CD4-positive, alpha-beta T cell treated with Interleukin-4 for 4 hours (primary cell): ENCODE measurements at places on chromosomes 1 and 21.

DNA sequence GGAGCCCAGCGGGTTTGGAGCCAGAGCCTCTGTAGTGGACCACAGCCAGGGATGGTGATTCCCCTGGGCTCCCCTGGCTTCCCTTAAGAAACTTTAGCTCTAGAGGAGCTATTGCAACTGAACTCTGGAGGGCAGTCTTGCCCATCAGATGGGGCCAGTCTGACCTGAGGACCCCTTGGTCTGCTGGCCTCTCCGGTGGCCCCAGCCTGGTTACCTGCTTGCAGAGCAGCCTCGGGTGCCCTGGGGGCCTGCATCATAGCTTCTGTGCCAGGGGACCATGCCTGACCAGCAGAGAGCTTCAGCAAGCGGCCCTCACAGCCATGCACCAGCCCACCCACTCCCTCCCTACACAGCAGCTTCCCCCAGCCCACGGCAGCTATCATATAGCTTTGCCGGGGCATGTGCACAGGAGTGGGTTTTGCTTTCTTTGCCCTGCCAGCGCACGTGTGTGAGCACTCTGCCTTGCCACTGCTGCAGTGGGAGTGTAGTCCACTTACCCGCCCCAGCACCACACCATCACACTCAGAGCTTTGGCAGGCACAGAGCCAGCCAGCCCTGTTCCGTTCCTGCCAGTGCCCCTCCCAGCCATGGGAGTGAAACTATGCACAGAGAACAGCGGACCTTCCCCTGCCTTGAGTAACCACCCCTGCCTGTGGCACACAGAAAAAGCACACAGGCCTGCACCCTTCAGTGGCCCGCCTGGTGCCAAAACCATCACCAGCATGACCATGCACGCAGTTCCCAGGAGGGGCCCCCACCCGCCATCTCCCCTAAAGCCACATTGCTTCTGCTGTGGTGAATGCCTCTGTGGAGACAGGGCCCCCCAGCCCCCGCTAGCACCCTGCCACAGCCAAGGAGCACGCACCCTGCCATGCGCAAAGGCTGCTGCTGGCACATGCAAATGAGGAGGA, 442.9 kb upstream of the NEGR1 start:
- no peak for DNase-seq

DNA sequence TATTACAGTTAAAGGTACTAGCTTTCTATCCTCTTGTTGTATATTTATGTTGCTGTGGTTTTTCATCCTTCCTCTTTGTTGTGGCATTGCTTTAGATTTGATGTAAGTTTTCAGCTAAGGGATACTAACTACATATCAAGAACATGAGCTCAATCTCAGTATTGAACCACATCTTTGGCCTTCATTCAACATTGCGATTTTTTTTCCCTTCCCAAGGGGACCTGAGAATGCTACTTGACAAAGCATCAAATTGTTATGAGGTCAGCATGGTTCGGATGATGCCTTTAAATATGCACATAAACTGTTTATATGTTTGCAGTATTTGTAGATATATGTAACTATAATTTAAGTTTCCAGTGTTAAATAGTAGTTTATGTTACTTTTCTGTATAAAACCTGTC, 31.7 kb upstream of the GPR88 start:
- no peak for DNase-seq

GRCh38 chr1:246295340-246295739, 211.7 kb downstream of the SMYD3 start:
- DNase-seq = no peak

DNA sequence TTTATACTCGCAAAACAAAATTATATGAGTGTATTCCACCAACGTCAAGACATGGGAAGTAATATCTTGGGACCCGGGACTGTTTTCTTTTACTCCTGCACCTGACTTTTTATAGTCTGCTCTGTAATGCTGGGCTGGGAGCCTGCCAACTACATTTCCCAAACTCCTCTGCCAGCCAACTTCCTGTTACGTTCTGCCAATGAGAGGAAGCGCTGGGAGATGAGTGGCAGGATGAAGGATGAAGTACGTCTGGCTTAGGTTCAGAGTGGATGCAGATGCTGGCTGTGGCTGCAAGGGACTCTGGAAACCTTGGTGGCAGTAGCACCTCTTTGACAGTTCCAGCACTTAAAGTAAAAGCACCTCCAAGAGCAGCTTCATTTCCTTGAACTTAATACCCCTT, 59.6 kb downstream of the USP24 start:
- DNase-seq = no peak

GRCh38 chr21:34570313-34570712, 44.6 kb downstream of the RCAN1 start:
- DNase-seq = no peak

DNA sequence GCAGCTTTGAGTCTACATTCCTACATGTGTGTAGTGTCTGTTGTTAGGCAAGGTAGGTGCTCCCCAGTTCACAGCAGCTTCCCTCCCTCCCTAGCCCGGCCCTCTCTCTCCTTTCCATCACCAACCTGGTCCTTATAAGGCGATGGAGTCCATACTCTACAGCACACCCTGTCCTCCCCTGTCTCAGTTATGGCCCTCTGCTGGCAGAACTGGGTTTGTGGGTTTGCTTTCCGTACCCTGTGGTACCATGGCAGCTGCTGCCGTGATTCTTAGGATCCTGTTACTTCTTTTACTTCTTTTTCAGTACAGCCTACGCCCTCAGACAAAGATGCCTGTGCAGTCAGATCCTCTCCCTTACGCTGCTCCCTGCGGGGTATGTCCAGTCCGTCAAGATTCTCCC, 31.7 kb downstream of the AK5 start:
- peak; percentile 19 for DNase-seq

DNA sequence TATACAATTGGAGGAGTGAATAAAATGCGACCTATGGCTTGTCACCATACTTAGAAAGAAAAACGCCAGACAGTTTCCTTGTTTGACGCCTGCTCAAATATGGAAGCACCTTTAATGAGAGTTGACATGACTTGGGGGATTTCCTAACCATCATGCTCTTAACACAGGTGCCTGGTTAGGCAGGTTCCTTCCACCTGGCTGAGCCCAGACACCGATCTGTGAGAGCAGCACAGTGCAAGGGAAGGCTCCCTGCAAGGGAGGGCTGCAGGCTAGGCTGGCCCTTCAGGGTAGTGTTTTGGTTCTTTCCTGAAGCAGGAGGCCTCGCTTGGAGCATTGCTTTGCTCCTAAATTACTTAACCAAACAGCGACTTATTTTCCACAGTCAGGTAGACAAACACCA, 24.6 kb upstream of the KLHDC8A start:
- no peak for DNase-seq

- DNase-seq = no peak
Observed at GRCh38 chr21:42489006-42489563, 6.9 kb downstream of the RSPH1 start.

GRCh38 chr1:184158896-184159681, 107.6 kb downstream of the TSEN15 start:
- no peak for DNase-seq

GRCh38 chr1:34761776-34762307, 2.3 kb downstream of the GJB4 start:
- no peak for DNase-seq

DNA sequence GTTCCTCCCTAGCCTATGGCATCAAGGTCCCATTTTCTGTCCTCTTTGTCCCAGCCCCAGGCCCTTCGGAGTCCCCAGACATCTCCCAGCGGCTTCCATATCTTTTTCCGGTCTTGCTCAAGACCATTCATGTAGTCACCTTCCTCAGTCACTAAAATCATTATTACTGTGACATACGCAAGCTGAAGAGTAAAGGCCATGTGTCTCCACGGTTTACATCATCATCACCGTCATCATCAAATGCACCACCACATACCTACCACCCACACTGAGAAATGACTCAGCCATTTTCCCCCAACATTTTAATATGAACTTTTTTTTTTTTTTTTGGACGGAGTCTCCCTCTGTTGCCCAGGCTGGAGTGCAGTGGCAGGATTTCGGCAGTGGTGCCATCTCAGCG, 43.4 kb downstream of the FHAD1 start:
- DNase-seq = no peak

- no peak for DNase-seq
Observed at GRCh38 chr1:22835636-22836319, 125.1 kb downstream of the EPHB2 start.

GRCh38 chr1:159289060-159289459, 13.1 kb upstream of the FCER1A start:
- no peak for DNase-seq
